Endodermal cell (in vitro differentiated cells): ENCODE measurements at places on chromosomes 4 and X.

DNA sequence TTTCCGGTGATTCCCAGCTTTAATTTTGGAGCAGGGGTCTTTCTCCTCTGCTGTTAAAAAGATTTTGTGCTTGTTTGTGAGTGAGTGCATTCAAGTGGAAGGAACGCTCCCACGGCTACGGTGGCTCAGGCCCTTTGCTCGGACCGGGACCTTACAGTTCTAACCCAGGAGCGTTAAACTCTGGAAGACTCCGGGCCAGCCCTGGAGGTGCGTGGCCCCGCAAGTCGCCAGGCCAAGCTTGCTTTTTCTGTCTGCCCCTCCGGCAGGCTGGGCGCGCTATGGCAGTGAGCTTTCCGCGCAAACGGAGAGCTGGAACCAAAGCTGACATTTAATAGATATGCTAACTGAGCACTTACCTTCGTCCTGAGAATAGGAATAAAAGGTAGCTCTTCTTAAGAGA lies 18.3 kb upstream of the PITX2 start:
- no peaks in the 10 kb centered on the region for H3K36me3 ChIP-seq
- peak; percentile 74 for DNase-seq
- H3K27me3 ChIP-seq: peaks cover 87% of the 10 kb centered on the region

- H3K4me1 ChIP-seq: no peaks in the 10 kb centered on the region
- no peaks in the 10 kb centered on the region for H3K27me3 ChIP-seq
- peak; percentile 49 for DNase-seq
Measured at GRCh38 chrX:3549411-3549911, 164.0 kb downstream of the PRKX start.

- H3K36me3 ChIP-seq: no peaks in the 10 kb centered on the region
- DNase-seq: peak; percentile 67
- peaks cover 8% of the 10 kb centered on the region for H3K4me1 ChIP-seq
- no peak overlapping the region for H3K27ac ChIP-seq
- no peaks in the 10 kb centered on the region for H3K27me3 ChIP-seq
Measured at GRCh38 chr4:3830774-3831528, 64.8 kb downstream of the ADRA2C start.

- H3K4me1 ChIP-seq: no peaks in the 10 kb centered on the region
- H3K27me3 ChIP-seq: no peaks in the 10 kb centered on the region
- no peak overlapping the region for H3K27ac ChIP-seq
- no peak for DNase-seq
- no peak overlapping the region for H3K4me3 ChIP-seq
- H3K36me3 ChIP-seq: no peaks in the 10 kb centered on the region
Measured at GRCh38 chr4:97103252-97103651, 1040.0 kb downstream of the STPG2 start.

DNA sequence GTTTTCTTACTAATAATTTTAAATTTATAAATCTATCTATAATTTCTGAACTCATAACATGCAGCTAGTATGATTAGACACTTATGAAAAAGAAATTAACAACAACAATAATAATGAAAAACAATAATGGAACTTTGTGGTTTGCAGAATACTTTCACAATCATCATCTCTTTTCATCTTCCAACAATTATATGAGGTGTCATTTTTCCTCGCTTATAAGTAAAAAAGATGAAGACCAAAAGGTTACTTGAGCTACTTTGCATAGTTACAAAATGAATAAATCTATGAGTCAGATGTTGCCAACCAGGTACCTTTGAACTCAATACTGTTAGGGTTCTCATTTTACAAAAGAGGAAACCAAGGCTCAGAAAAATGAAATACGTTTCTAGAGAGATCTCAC lies 98.5 kb upstream of the ELOVL6 start:
- H3K27me3 ChIP-seq: peaks cover 4% of the 10 kb centered on the region
- no peak overlapping the region for H3K4me3 ChIP-seq
- no peaks in the 10 kb centered on the region for H3K4me1 ChIP-seq
- H3K36me3 ChIP-seq: no peaks in the 10 kb centered on the region
- H3K27ac ChIP-seq: no peak overlapping the region
- no peak for DNase-seq

DNA sequence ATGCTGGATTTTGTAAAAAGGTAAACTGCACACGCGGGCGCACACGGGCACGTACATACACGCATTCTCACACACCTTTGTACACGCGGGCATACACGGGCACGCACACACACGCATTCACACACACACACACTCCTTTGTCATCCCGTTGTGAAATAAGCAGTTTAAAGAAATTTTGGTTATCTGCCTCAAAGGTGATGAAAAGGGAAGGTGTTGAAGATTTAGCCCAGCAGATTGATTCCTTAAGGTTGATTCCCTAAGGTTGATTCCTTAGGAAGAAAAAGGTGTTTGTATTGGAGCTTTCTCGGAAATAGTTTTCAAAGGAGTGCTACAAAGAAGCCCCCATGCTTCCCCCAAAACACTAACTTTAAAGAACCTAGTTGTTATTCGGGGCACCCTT lies 693 bp downstream of the ATP10D start:
- H3K36me3 ChIP-seq: no peaks in the 10 kb centered on the region
- H3K4me3 ChIP-seq: peak overlapping the region; percentile 89
- H3K27ac ChIP-seq: no peak overlapping the region
- H3K27me3 ChIP-seq: peaks cover 41% of the 10 kb centered on the region
- no peak for DNase-seq
- H3K4me1 ChIP-seq: no peaks in the 10 kb centered on the region

- DNase-seq: no peak
- no peaks in the 10 kb centered on the region for H3K36me3 ChIP-seq
- H3K27me3 ChIP-seq: peaks cover 16% of the 10 kb centered on the region
- H3K27ac ChIP-seq: no peak overlapping the region
- peaks cover 4% of the 10 kb centered on the region for H3K4me1 ChIP-seq
- no peak overlapping the region for H3K4me3 ChIP-seq
Measured at GRCh38 chr4:185542626-185543315, 7.5 kb upstream of the PDLIM3 start.

DNA sequence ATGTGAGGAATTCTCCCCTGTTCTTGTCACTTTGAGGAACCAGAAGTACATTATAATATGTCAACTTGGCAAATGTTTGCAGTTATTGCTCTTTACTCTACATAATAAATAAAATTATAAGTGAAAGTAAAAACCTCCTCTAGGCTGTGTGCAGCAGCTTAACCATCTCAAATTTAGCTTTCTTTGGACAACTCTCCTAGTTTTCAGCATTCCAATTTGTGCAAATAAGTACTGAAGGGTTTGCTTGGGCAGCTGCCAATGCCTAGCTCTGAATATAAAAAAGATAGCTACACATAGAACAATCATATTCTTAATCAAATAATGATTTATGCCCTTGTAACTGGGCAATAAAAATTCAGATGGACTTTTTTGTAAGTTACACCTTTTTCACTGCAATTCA lies 82.5 kb downstream of the GASK1B start:
- no peak overlapping the region for H3K27ac ChIP-seq
- H3K27me3 ChIP-seq: no peaks in the 10 kb centered on the region
- H3K4me3 ChIP-seq: no peak overlapping the region
- H3K36me3 ChIP-seq: no peaks in the 10 kb centered on the region
- H3K4me1 ChIP-seq: peaks cover 13% of the 10 kb centered on the region

DNA sequence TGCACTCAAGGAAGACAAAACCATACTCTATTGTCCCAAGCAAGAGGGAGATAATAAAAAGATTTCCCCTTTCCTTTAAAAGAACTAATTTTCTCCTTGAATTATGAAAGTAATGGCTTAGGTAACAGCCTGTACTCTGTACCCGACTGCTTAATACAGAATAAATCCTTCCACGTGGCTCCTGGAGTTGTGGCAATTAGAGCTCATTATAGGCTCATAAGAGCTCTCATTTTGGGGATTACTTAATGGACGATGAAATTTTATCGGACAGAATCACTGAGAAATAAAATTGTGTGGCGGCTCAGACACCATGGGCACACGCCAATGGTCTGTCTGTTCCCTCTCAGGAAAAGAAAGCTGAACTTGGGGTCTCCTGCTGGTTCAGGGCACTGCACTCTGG lies 2.8 kb upstream of the GSX2 start:
- H3K4me3 ChIP-seq: no peak overlapping the region
- H3K27ac ChIP-seq: no peak overlapping the region
- peaks cover 20% of the 10 kb centered on the region for H3K4me1 ChIP-seq
- H3K36me3 ChIP-seq: no peaks in the 10 kb centered on the region
- H3K27me3 ChIP-seq: peaks cover 100% of the 10 kb centered on the region

- no peaks in the 10 kb centered on the region for H3K27me3 ChIP-seq
- H3K4me3 ChIP-seq: no peak overlapping the region
- no peak overlapping the region for H3K27ac ChIP-seq
- no peaks in the 10 kb centered on the region for H3K4me1 ChIP-seq
Measured at GRCh38 chr4:41158274-41158673, 56.1 kb downstream of the APBB2 start.

GRCh38 chr4:102868153-102868780 lies 525 bp upstream of the CISD2 start:
- peak overlapping the region; percentile 94 for H3K4me3 ChIP-seq
- H3K27ac ChIP-seq: peak overlapping the region; percentile 97
- H3K4me1 ChIP-seq: peaks cover 3% of the 10 kb centered on the region
- no peak for DNase-seq

- H3K4me1 ChIP-seq: no peaks in the 10 kb centered on the region
- DNase-seq: peak; percentile 72
- H3K36me3 ChIP-seq: no peaks in the 10 kb centered on the region
Measured at GRCh38 chrX:40171513-40172400, 74.0 kb upstream of the BCOR start.

- peaks cover 5% of the 10 kb centered on the region for H3K27me3 ChIP-seq
- peak; percentile 68 for DNase-seq
- H3K36me3 ChIP-seq: no peaks in the 10 kb centered on the region
- no peak overlapping the region for H3K4me3 ChIP-seq
Measured at GRCh38 chrX:49838374-49838773, 9.3 kb downstream of the PAGE4 start.

GRCh38 chr4:79249881-79250503 lies 75.9 kb downstream of the NAA11 start:
- no peak overlapping the region for H3K4me3 ChIP-seq
- H3K4me1 ChIP-seq: no peaks in the 10 kb centered on the region
- H3K27me3 ChIP-seq: peaks cover 6% of the 10 kb centered on the region
- H3K36me3 ChIP-seq: no peaks in the 10 kb centered on the region
- H3K27ac ChIP-seq: no peak overlapping the region

- peaks cover 5% of the 10 kb centered on the region for H3K27me3 ChIP-seq
- no peak overlapping the region for H3K27ac ChIP-seq
- H3K4me1 ChIP-seq: peaks cover 3% of the 10 kb centered on the region
- DNase-seq: no peak
- H3K4me3 ChIP-seq: no peak overlapping the region
- no peaks in the 10 kb centered on the region for H3K36me3 ChIP-seq
Measured at GRCh38 chrX:151780621-151781020, 46.1 kb downstream of the CNGA2 start.

DNA sequence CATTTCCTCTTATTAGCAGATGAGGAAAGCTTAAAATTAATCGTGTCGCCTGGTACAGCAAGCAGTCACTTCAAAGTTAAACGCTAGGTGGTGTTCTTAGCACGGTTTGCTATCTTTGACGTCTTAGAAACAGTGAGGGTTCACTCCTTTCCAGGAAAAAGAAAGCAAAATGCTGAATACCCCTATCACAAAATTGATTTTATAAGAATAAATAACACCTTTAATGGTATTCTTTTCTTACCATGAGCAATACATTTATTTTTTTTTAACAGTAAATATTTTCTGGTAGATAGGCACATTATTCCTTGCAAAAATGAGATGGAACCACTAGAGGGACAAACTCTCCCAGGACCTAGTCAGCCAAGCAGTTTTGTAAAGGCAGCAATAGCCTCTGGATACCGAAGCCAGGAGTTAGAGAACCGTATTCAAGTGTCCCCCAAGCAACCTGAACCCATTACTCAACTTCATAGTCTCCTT lies 153.9 kb downstream of the KDR start:
- no peaks in the 10 kb centered on the region for H3K36me3 ChIP-seq
- no peak overlapping the region for H3K4me3 ChIP-seq
- no peak overlapping the region for H3K27ac ChIP-seq
- H3K27me3 ChIP-seq: no peaks in the 10 kb centered on the region
- DNase-seq: peak; percentile 65

DNA sequence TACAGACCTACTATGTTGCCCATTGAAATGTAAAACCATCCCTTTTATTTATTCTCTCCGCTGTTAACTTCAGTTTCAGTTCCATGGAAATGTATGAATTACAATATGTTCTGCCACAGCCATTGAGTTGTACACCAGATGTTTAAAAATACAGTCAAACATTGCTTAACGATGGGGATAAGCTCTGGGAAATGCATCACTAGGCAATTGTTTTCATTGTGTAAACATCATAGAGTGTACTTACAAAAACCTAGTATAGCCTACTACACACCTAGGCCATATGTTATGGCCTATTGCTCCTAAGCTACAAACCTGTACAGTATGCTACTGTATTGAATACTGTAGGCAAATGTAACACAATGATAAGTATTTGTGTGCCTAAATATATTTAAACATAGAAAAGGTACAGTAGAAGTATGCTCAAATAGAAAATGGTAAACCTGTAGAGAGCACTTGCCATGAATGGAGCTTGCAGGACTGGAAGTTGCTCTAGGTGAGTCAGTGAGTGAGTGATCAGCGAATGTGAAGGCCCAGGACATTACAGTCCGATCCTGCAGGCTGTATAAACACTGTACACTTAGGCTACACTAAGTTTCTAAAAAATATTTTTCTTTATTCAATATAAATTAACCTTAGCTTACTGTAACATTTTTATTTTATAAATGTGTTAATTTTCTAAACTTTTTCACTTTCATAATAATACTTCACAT lies 2.7 kb upstream of the PF4V1 start:
- H3K36me3 ChIP-seq: no peaks in the 10 kb centered on the region
- H3K27ac ChIP-seq: no peak overlapping the region
- DNase-seq: no peak
- no peaks in the 10 kb centered on the region for H3K27me3 ChIP-seq
- no peaks in the 10 kb centered on the region for H3K4me1 ChIP-seq

DNA sequence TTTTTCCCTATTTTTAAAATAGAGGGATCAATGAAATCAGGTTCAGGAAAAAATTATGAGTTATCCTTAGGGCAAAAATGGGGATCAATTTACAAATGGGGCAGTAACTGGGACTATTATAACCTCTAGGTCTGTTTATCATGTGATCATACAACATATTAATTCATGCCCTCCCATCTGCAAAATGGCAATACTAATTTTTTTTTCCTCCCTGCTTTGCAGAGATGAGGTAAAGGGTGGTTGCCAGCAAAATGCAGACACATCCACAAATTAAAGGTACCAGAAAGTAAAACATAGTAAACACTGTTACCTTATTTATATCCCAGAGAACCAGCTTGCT lies 467 bp downstream of the HSD17B11 start:
- no peak for DNase-seq
- H3K27me3 ChIP-seq: no peaks in the 10 kb centered on the region
- peak overlapping the region; percentile 76 for H3K27ac ChIP-seq
- H3K4me3 ChIP-seq: peak overlapping the region; percentile 100
- no peaks in the 10 kb centered on the region for H3K36me3 ChIP-seq

DNA sequence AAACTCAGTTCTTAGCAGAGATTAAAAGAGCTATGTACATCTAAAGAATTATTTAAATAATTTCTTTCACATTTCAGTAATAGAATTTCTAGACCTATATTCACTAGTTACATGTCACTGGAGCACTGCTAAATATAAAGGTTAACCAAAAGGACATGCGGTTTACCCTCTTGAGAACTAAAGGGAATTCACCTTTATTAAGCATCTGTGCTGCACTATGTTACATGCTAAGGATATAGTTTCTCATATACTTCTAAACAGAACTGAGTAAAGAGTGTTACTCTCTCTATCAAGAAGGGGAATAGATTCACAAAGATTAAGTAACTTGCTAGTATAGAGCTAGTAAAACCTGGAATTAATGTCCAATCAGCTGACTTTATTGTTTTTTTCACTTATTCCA lies 7.6 kb downstream of the SPIN3 start:
- H3K4me1 ChIP-seq: no peaks in the 10 kb centered on the region
- H3K27me3 ChIP-seq: no peaks in the 10 kb centered on the region
- H3K36me3 ChIP-seq: peaks cover 46% of the 10 kb centered on the region
- H3K4me3 ChIP-seq: no peak overlapping the region
- no peak for DNase-seq

GRCh38 chr4:108878806-108879205 lies 116.0 kb upstream of the ETNPPL start:
- H3K27me3 ChIP-seq: no peaks in the 10 kb centered on the region
- no peaks in the 10 kb centered on the region for H3K36me3 ChIP-seq
- no peak overlapping the region for H3K27ac ChIP-seq
- no peak overlapping the region for H3K4me3 ChIP-seq
